ENCODE measurements at places on chromosomes 5 and 9.

- no peak for DNase-seq
Observed at GRCh38 chr9:88187631-88188030, 49.4 kb upstream of the SPATA31C2 start.

DNA sequence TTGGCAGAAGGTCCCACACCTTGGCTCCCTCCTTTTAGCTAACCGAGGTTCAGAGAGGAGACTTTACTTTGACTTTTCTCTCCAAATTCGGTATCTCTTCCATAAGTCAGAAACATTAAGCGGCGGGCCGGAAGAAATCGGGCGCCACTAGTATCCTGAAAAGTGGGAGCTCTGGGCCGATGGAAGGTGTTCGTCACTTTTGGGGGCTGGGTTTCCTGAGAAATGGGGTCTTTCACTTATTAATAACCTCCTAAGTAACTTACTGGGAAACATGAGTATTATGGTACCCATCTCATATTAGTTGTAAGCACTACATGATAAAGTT lies 716 bp downstream of the STX17 start:
- DNase-seq = no peak

- no peak for DNase-seq
Observed at GRCh38 chr5:179217356-179217755, 127.9 kb downstream of the ADAMTS2 start.

DNA sequence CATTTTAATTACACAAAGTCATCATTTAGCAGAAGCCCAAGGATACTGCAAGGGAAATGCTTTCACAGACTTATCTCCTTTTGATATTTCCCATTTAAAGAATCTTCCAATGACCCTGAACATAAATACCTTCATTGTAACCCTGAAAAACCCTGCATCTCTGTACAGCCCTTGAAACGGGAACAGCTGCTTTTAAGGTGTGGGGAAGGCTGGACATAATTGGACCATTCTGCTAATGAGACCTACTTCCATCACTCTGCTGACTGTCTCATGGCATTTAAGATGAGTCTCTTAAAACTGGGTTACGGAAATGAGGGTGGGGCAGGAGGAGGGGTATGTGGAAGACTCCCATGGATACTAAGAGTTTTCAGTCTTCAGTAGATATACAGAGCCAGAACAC lies 485.8 kb downstream of the BRINP1 start:
- DNase-seq = no peak

Measured in suppressor macrophage (primary cell).